ENCODE measurements at places on chromosomes 2 and 18.
A peak's percentile ranks its signal among the peaks of the same experiment; 100 is the strongest.

- no peak for DNase-seq
Measured at GRCh38 chr2:44330801-44331200, 30.5 kb downstream of the PREPL start.

DNA sequence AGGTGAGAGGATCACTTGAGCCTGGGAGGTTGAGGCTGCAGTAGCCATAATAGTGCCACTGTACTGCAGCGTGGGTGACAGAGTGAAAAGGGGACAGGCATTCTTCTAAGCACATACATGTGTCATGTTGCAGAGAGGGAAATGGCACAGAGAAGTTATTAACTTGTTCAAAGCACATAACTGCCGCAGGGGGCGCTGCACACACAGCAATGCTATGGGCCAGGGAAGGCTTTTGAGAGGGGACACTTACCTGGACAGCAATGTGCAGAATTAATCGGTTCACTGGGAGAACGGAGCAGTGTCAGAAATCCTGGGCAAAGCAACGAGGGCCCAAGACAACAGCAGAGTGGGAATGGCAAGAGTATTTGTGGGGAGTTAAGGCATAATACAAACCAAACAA, 2.4 kb downstream of the SCYGR8 start:
- no peak for DNase-seq

DNA sequence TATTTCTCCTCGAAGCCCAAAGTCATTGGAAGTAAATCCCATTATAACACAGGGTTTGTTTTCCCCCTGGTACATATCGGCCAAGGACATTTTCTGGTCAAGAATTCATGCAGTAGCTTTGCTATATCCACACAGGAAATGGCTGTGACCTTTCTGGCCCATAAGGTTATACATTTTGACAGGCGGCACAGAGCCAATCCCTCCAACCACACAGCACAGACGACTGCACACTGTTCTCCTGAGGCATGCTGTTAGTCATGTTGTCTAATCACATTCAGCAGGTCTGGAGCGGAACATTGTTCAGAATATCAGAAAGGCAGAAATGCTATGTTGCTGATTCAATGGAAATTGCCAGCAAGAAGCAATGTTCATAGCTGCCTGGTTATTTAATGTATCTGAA, 742.3 kb upstream of the SLC8A1 start:
- DNase-seq: no peak

GRCh38 chr18:71809711-71810110, 734.4 kb downstream of the CBLN2 start:
- no peak for DNase-seq

DNA sequence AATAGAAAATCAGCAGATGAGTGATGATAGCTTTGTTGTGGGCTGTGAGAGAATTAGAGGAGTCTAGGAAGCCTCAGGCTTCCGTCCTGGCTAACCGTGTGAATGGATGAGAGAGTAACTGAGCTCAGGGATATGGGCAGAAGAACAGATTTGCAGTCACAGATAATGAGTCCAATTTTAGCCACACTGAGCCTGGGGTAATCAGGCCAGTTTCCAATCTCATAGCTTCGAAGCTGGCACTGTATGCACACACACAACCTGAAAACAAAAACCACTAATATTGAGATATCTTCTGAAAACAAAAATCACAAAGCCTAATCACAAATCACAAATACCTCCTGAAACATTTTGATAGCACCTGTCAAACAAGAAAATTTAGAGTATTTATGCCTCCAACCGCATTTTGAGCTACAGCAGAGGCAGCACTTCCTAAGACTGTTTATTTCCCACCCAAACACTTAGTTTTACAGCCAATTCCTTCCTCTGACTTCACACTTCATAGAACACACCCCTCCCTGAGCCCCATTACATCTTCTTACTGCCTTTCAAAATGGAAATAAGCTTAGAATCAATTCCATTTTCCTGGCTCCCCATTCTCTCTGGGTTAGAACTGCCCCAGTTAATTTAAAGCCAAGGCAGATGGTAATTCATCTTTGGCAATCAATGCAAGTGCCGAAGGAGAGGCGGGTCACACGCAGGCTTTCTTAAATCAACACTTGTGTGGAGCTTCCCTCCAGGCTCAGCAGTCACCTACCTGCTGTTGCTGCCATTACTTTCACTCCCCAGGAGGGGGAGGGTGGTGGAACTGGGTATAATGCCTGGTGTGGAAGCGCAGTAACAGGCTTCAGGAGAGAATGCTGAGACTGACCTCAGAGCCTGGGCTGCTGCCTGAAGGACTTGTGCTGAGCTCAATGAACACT, 18.9 kb downstream of the TTR start:
- DNase-seq: no peak

- no peak for DNase-seq
Measured at GRCh38 chr2:10141736-10142639, 19.4 kb downstream of the RRM2 start.

DNA sequence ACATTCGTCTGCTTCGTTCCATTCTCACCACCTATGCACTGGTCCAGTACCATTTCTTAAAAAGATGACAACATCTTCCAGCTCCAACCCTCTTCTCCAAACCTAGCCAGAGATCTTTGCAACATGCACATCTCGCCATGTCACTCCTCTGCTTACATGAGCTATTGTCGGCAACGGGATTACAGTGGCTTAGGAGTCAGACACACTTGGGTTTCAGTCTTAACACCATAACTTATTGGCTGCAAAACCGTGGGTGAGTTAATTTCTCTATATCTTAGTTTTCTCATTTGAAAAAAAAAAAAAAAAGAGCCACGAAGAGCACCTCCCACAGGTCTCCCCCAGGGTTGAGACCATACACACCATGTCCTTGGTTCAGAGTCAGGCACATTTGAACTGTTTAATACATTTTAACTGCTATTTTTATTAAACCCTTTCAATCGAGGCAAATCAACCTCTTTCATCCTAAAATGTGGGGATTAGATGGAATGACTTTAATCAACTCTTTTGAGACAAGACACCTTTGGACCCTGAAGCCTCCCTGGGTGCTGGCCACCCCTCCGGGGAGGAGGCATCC, 889 bp downstream of the ANKRD29 start:
- DNase-seq: no peak

GRCh38 chr2:240400371-240401161, 34.9 kb upstream of the GPC1 start:
- peak; percentile 72 for DNase-seq

DNA sequence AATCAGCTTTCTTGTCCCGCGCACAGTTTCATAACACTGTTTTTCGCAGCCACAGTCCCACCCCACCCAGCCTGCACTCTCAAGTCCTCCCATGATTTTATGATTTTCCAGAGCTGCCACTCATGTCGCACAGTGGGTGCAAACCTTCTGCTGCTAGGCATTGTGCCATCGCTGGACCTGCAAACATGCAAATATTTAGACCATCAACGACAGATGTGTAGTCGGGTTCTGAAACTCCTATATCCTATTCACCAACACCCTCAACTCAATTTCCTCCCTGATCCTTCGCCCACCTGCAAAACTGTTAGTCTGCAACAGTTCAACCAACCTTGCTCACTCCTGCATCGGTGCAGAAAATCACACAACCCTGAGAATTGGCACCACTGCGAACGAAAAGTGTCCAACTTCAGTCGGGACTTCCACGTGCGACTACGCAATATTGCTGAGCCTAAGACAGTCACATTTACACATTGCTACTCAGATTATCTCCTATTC, 871 bp upstream of the ALS2 start:
- DNase-seq: peak; percentile 48

- DNase-seq: peak; percentile 36
Measured at GRCh38 chr2:85288244-85288725, 39.5 kb downstream of the TGOLN2 start.
